ENCODE measurements at places on chromosomes 4 and X.

DNA sequence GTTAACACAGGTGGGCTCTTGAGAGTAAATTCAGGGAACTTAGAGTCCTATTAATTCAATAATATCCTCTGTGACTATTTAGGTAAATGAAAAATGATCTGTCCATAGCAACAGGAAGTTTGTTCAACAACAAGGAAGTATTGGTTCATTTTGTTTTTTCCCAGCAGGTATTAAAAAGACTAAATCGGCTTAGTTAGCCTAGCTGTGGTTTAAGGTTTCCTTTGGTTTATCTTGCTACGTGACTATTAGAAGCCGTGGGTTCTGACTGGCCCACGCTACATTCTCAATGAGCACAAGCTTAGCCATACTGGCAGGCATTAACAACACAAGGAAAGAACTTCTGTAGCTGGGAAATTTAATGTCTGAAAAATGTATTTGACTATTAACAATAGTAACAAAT lies 168.8 kb upstream of the HS3ST1 start:
- DNase-seq: no peak

DNA sequence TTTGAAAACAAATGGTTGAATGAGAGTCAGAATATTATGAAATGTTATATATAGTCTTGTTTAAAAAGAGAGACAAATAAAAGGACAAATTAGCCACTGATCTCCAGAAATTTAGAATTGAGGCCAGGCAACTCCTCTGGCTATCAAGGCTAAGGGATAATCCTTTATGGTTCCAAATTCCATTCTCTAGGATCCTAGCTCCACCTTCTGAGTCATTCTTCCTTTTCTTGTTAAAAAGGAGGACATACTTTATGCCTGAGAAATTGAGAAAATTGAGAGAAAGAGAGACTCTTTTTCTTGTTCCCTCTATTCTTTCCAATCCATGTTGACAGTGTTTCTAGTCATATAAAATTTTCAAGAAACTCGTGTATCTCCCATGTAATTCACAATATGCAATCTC lies 1299.5 kb downstream of the FSTL5 start:
- DNase-seq: no peak

DNA sequence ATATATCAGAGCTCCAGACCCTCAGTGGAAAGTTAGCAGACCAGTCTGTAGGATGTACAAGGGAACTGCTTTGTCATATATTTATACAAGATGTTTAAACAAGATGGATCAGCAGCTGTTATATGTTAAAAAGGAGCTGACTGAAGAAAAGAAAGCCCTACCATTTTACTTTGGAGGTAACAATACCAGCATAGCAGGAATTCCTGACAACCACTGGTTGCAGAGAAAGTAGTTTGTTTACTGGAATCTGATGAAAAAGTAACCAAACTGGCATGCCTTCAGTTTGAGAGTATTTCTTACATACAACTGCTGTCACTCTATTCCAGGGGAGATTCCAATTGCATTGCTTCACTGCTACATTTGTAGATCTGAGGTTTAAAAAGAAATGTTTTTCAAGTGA lies 49.5 kb upstream of the GABRQ start:
- no peak for DNase-seq

DNA sequence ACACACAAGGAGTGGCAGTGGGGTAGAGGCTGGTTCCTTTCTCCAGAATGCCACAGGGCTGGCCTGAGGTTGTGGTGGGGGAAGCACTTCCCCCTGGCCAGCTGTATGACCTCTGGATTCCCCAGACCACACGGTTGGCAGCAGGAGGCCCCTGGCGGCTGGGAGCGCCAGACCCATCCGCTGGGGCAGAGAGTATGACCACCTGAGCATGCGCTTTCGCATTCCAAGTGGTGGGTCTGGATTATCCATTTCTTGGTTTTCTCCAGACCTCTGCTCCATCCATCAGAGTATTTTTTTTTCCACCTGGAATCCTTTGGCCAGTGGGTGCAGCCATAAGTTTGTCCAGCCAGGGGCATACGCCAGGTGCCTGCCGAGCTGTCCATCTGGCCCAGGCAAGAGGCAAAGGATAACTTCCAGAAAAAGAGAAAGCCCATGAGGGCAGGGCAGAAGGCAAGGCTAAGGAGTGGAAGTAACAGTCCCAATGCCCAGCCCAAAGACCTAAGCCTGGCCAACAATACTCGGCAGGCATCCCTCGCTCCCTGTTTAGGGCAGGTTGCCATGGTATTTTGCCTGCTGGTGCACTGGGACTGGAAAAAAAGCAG lies 39.3 kb downstream of the NHSL2 start:
- no peak for DNase-seq

- DNase-seq: peak; percentile 69
Measured at GRCh38 chrX:46573331-46573891, at the start of gene CHST7. CHST7 (plus strand) TSS chrX:46573765; CDS start chrX:46573932, 167 bp downstream.

DNA sequence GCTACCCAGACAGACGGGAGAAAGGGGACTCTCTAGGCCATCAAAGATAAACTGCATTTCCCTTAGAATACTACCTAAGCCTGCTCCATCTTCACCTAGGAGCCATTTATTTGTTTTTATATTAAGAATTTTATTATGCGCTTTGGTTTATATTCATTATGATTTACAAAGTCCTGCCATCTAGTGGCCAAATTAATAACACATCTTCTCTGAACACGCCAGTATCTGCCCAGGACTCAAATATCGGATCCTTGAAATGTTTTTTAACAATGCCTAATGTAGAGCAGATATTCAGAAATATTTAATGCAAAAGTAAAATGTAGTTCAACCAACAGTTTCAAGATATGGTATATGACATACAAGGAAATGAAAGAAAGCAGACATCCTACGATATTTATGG lies 20.8 kb upstream of the PRPS2 start:
- no peak for DNase-seq

DNA sequence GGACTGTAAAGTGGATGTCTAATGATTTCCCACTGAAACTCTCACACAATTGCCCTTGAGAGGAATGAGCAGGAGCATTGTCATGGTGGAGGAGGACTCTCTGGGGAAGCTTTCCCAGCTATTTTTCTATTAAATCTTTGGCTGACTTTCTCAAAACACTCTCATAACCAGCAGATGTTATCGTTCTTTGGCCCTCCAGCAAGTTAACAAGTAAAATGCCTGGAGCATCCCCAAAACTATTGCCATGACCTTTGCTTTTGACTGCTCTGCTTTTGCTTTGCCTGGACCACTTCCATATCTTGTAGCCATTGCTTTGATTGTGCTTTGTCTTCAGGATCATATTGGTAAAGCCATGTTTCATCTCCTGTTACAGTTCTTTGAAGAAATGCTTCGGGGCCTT lies 120.2 kb upstream of the PDE5A start:
- DNase-seq: no peak

DNA sequence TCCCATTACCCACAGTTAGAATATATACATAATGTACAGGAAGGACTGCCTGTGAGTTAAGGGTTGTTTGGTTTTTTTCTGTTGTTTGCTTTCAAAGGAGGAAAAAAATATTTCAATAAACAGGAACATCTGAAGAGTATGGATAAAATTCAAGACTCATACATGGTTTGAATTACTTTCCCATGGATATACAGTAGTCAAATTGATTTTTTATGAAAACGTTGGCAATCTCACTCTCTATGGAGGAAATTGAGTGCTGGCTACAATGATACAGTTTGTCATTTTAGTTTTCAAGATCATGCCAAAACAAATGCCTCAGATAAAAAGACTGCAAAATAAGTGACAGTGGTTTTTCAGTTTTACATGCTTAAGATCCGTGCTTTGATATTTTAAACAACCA lies 116.6 kb downstream of the SH3RF1 start:
- DNase-seq: no peak

- no peak for DNase-seq
Measured at GRCh38 chrX:148929686-148930085, 429.3 kb downstream of the AFF2 start.

- DNase-seq: no peak
Measured at GRCh38 chrX:13084611-13085010, 40.2 kb upstream of the FAM9C start.

DNA sequence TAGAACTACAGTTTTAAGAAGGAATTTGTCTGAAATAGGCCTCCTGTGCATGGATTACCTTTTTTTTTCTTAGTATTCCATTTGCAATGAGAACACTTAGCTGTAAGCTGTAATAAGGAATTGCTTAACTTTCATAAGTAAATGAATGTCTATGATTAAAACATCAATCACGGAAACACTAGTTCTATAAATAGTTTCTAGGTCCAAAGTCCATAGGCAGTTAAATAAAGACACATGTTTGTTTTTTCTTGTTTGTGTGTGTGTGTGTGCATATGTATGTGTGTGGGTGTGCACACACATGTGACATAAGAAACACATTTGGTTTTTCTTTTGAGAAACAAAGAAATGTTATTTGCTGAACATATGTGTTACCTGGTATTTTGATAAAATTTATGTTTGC lies 11.2 kb downstream of the GPRIN3 start:
- no peak for DNase-seq

DNA sequence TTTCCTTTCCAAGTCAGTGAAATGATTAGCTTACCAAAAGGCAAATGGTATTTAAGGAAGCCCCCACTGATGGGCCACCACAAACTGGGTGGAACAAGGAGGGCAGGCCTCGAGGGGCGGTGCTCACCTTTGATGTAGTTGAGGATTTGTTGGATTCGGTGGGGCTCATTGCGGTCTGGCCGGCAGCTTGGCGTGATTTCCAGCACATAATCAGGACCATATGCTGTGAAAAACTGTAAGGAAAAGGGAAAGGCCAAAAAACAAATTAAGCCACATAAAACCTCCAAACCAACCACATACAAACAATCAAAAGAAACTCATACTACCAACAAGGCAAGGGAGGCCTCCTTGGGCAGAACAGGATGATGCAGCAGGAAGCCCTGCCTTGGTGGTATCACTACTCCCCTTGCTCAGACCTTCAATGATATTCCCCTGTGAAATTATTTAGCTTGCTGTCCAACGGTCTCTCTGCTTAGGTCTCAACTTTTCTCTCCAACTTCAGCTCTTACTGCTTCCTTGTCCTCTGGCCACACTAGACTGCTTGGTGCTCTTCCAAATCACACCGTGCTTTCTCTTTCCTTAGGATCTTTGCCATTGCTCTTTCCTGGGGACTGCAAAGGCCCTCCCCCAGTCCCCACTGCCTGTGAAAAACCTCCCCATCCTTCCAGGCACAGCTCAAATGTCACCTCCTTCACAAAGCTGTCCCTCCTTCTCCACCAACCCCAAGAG lies 46.1 kb upstream of the CITED1 start:
- DNase-seq: no peak

DNA sequence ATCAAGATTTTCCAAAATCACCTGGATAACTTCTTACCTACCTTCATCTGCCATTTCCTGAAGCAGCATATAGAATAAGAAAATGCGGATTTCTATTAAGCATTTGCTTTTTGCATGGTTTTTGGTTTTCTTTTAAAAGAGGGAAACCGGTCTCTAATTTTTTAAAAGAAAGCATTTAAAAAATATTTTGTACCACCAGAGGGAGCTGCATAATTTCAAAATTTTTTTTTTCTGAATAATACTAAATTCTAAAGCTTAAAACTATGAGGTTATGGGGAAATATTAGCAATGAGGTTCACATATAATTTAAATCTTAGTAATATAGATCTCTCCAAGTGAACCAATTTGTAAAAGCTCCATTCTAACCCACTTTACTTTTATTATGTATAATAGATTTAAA lies 137.7 kb upstream of the TENT5D start:
- no peak for DNase-seq

DNA sequence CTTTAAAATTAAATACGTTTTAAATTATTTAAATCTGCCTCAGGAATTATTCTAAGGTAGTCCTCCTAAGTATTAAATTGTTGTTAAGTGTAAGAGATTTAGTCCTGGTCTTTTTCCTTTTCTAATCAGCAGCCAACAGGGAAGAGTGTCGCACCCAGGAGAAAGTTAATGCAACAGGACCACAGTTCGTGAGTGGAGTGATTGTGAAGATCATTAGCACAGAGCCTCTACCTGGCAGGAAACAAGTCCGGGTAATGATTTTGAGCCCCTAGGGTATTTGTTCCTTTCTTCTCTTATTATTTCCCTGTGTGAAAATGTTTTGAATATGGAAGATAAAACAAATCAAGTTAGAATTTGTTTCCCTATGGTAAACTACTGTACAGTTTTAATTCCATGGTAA lies 13.4 kb downstream of the LARP7 start:
- DNase-seq: no peak

GRCh38 chr4:126708716-126709115 lies 924.0 kb upstream of the INTU start:
- no peak for DNase-seq

DNA sequence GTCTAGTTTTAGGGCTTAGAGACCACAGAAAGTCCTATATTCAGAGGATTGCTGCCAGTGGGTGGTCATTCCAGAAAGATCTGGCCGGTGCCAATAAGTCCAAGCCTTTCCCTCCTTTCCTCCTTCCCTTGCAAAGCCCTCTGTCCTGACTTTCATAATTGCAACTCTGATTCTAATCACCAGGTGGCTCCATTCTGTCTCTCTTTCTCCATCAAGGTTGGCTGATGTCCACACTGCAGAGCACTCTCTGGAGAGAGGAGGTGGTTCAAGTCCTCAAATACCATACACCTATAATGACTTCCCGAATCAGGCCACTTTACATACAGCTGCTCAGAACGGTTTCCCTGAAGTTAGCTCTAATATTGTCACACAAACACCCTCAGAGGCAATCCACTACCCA lies 22.4 kb upstream of the ARMCX4 start:
- no peak for DNase-seq

GRCh38 chrX:107871136-107871535 lies 45.5 kb downstream of the MID2 start:
- DNase-seq: no peak

- no peak for DNase-seq
Measured at GRCh38 chr4:7780751-7781348, 158.8 kb downstream of the AFAP1 start.

DNA sequence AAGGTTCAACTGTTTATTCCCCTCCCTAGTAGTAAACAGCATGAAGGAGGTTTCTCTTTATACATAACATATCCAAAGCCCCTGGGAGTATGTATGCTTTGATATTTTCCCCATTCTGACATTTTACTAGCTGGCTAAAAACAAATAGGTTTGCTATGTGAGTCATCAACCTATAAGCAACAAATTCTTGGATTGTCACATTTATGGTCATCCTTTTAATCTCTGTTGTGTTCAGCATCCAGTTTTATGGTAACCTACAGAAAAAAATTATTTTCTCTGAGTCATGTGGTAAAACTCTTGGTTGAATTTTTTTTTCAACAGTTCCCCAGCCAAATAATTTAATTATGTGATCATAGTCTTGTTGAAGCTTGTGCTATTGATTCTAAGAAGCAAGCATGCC lies 734.1 kb downstream of the ADGRL3 start:
- DNase-seq: no peak

- no peak for DNase-seq
Measured at GRCh38 chrX:132199941-132200340, 19.3 kb downstream of the RAP2C start.

- no peak for DNase-seq
Measured at GRCh38 chr4:54157606-54158005, 57.6 kb downstream of the GSX2 start.

DNA sequence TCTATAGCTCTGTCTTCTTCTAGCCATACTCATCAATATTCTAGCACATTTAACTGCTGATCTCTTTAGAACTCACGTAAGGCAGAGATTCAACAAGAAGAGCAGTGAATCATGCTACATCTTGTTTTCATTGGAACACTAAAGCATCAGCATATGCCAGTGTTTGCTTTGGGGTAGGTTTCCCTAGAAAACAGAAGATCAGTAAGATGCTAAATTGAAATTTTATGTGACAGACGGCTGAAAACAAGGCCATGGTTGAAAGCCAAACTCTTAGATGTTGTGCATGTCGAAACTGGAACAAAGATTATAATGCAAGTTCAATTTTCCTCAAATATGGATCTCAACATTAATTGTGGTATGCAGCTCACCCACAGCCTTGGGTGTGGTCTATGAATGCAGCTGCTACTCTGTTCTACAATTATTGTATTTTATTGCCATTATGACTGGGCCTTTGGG lies 107.6 kb downstream of the PDLIM5 start:
- DNase-seq: no peak

All from glutamatergic neuron (in vitro differentiated cells).